ENCODE measurements at places on chromosomes 11 and 22. TPM values are rescaled to one million over a fixed set of nuclear protein-coding genes. Genes with fewer than 3 reads are reported as not detected.

Gene FAT3
- not detected for total RNA-seq

Gene PTPRCAP
- total RNA-seq = 109 TPM

Gene PANX2
- total RNA-seq = 0.36 TPM

Gene LMNTD2
- total RNA-seq = 0.64 TPM

Gene OR51E2
- not detected for total RNA-seq

Gene C11orf91
- total RNA-seq = not detected

Gene PDE2A
- 0.64 TPM for total RNA-seq

Gene HEPHL1
- total RNA-seq = not detected

Gene SYCE3
- total RNA-seq = not detected

Gene MMP12
- not detected for total RNA-seq

Gene OSM
- 78.3 TPM for total RNA-seq

Gene C1QTNF4
- not detected for total RNA-seq

Gene GTPBP1
- total RNA-seq = 102 TPM

Gene CARS1
- 63.6 TPM for total RNA-seq

Gene PLAAT3
- 2.3 TPM for total RNA-seq

Gene WT1
- not detected for total RNA-seq

Gene SPA17
- total RNA-seq = 2.4 TPM

Gene KRTAP5-9
- total RNA-seq = not detected

Gene FADS2
- 256 TPM for total RNA-seq

Gene ISX
- total RNA-seq = not detected

Gene IFITM2
- total RNA-seq = 494 TPM

Gene KRTAP5-10
- not detected for total RNA-seq

Gene TNRC6B
- total RNA-seq = 26.2 TPM

Gene OR8G1
- total RNA-seq = not detected

Gene POU2AF3
- 0.39 TPM for total RNA-seq

Gene PRODH
- 1.0 TPM for total RNA-seq

Gene CHRDL2
- total RNA-seq = not detected

Gene PGA3
- total RNA-seq = not detected

Gene GAS2
- 2.0 TPM for total RNA-seq

Gene TCN1
- total RNA-seq = not detected

Gene ABCC8
- 0.31 TPM for total RNA-seq

Gene OR4C13
- total RNA-seq = not detected

Gene APOA1
- total RNA-seq = not detected

Gene IGSF22
- 0.81 TPM for total RNA-seq

Gene OR9G1
- total RNA-seq = not detected

Gene IL10RA
- total RNA-seq = 87.8 TPM

Gene TRIM49
- total RNA-seq = not detected

Gene PRR33
- total RNA-seq = not detected

Gene PHF21B
- total RNA-seq = not detected

Gene OR8H1
- not detected for total RNA-seq

Gene CHST1
- total RNA-seq = 0.23 TPM

Gene TENM4
- total RNA-seq = 0.03 TPM

Gene DDIAS
- 28.7 TPM for total RNA-seq

Gene TMEM191B
- total RNA-seq = not detected

Gene IGLL1
- total RNA-seq = not detected

Gene TMEM45B
- 0.24 TPM for total RNA-seq

Gene DEUP1
- not detected for total RNA-seq

Gene HMGXB4
- 45.7 TPM for total RNA-seq

Gene CD3D
- 491 TPM for total RNA-seq

Gene INSC
- not detected for total RNA-seq

Gene TSSK2
- not detected for total RNA-seq

Gene FREY1
- 0.59 TPM for total RNA-seq

Gene GLYAT
- not detected for total RNA-seq

Gene THAP12
- 81.2 TPM for total RNA-seq

Data from activated T-helper 1 cell treated with anti-CD3 and anti-CD28 coated beads, Interleukin-12 subunit alpha, Interleukin-12 subunit beta, Interleukin-2, Interleukin-4 antibody, amounts not matched to agents 30 ng/mL and 10 ng/mL and 1 ng/mL, durations not matched to agents 14 hours and 24 hours and 36 hours (primary cell).